Hypothalamus (tissue), 51 donors: ENCODE measurements at places on chromosomes 2 and 18.
A peak's percentile ranks its signal among the peaks of the same experiment; 100 is the strongest.

- DNase-seq: no peak
Observed at GRCh38 chr18:35827903-35828275, 144.6 kb upstream of the RMP24 start.

DNA sequence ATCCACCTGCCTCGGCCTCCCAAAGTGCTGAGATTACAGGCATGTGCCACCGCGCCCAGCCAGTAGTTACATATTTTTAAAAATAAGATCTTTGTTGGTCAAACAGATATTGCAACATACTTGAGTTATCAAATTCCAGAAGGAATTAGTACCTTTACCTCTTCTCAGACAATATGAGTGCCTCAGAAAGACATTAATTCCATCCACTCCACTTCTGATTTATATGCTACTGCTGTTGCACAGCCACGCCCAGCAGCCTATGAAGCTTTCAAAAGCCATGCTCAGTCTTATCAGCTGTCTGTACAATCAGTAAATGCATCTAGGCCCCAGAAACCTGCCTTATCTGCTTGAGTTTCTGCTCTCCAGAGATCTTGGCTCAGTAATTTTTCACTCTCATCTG lies 47.8 kb downstream of the MEX3C start:
- no peak for DNase-seq

GRCh38 chr2:208627916-208628315 lies 221.3 kb downstream of the PTH2R start:
- no peak for DNase-seq

DNA sequence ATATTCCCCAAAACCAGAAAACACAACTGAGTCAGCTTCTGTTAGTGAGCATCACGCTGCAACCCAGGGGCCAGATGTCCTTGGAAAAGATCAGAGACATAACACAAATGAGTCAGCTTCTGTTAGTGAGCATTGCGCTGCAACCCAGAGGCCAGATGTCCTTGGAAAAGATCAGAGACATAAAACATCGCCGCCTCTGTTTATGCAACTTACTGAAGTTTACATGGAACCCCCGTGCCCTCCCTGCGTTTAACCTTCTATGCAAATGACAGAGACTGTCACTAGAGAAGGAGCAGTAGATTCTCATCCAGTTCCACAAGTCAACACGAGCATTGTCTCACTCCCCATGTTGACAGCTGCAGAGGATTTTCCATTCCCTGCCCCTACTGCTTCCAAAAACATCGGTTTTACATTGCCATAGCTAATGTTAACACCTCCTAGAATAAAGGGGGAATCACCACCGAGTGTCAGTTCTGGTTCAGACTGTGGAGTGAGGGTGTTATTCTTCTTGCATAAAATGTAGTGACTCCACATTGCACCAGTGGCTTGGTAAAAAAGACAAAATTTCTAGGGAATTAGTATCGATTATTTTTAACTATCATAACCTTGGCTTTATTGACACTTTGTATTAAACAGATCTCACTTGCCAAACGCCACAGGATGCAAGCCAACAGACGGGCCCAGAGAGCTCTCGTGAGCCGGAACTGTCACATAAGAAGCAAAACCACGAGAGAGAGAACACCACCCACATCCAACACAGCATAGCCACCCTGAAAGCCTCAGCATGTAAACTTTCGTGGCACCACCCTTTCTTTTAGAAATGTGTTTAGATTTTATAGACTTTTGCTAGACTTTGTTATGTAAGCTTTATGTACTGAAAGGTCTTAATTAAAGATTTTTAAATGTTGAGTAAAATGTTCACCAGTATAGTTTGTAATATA lies 87.7 kb downstream of the SH3YL1 start:
- no peak for DNase-seq

GRCh38 chr2:117888897-117889296 lies 74.4 kb downstream of the DDX18 start:
- no peak for DNase-seq

DNA sequence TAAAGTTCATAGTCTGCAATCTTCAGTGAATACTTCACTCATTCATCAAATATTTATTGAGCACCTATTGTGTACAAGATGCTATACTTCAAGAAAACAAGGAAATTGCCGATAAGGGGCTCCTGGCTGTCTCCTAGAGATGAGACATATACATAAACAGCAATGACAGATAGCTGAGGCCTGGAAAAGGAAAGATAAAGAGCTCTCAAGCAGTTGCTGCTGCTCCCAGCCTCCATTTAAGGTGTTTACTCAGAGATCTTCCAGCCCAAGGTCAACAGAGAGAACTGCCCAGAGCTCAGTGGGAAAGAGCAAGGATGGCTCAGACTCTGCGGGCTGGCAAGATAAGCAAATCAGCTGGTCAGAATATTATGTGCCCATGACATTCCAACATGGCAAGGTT lies 3.3 kb upstream of the SLC14A2 start:
- DNase-seq: no peak

DNA sequence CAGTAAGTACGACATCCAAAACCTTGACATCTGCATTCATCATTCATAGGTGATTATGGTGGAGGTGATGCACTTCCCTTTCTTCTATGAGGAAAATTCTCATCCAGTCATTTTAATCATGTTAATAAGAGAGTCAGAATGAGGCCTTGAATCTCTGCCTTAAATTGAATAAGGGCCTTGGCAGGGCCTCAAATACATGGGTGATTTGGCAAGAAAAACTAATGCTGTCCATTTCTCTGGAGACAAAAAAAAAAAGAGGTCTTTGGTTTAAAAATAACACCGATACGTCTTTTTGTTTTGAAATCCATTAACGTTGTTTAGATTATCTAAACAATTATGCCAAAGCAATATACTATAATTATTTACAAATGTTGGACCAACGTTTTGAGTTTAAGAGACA lies 8.1 kb downstream of the COLEC12 start:
- no peak for DNase-seq

DNA sequence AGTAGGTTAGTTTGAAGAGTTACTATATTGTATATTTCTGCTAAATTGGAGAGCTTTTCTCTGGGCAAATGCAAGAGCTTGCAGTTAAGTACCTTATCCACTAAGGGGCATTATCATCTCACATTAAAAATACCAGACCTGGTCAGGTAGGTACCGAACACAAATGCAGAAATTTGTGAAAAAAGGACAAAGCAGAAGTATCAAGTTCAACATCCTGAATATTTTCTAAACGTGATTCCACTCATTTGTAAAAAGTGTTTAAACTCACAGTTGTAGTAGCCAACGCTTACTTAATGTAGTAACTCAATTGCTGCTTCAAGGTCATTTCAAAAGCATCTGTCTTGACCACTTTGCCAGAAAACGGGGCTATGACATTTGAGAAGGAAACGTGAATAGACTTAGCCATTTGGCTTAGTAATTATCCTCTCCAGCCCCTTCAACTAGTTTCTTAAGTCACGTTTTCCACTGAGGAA lies 52.1 kb downstream of the CYRIA start:
- no peak for DNase-seq

- no peak for DNase-seq
Observed at GRCh38 chr18:79945118-79946042, 6.1 kb downstream of the SLC66A2 start.

GRCh38 chr2:182415771-182416170 lies 11.1 kb downstream of the PDE1A start:
- no peak for DNase-seq

- DNase-seq: no peak
Observed at GRCh38 chr2:230244211-230244610, 18.7 kb downstream of the SP140 start.

- no peak for DNase-seq
Observed at GRCh38 chr2:158569284-158569683, 112.5 kb downstream of the PKP4 start.

DNA sequence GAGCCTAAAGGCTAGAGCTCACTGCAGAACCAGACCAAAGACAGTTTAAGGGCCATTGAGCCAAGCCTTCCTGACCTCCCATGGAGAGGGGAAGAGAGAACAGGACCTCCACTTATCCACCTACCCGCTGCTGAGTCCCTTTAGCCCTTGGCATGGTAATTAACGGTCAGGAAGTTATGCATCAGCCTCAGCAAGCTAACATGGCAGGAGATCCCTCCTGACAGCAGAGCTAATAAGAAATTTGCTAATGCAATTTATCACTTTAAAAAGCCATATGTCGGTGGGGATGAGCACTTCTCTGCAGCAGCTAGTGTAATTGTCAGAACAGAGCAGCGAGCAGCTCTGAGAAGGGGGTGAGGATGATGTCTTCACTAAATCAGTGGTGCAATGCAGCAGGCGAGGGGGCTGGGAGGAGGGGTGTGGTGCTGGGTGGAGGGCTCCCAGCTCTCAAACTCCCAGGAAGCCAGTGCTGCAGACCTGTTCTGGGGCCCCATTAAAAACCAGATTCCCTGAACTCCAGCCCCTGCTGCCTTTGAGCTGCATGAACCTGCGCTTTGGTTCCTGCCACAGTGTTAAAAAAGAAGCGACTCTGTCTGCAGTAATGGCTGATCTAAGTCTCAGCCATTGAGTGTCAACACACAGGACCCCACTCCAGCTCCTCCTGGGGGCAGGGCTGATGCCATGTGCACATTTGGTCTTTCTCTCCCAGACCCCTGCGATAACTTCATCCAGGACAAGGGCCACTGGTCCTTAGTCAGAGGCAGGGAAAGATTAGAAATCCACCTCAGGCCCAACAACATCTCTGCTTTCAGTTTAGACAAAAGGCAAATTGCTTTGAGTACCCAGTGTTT lies 84.2 kb upstream of the STPG4 start:
- DNase-seq: no peak

DNA sequence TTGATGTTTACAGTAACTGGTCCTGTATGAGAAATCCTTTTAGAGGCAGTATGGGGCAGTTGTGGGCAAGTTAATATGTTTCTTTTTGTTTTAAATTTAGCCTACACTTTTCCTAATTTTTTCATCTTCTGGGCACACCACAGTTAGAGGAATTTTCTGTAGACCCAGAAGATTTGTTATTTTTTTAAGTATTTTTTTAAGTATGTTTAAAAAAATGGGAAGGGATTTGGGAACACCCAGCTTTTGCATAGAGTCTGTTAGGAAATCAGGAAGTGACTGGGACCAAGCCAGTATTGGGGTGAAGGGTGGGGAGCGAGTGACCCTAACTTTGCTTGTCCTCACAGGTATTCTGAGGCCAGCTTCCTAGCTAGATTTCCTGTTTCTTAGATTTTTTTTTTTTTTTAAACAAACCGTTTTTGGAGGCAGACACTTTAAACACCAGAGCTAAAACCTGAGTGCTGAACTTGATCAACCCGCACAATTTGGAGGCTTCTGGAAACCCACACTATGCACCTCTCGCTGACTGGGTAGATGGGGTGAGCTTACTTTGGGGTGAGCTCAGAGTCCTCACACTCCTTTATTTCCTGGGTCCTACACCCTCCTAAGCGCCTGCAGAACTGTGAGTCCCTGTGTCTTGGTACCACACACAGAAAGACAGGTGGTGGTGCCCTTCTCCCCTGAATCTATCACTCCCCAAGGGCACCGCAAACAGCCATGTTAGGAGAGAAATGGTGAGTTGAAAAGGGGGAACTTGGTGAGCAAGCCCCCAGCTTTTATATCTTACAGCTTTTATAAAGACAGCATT lies 5.2 kb downstream of the GATA6 start:
- DNase-seq: no peak

GRCh38 chr2:148853458-148853857 lies 21.6 kb upstream of the KIF5C start:
- DNase-seq: no peak

DNA sequence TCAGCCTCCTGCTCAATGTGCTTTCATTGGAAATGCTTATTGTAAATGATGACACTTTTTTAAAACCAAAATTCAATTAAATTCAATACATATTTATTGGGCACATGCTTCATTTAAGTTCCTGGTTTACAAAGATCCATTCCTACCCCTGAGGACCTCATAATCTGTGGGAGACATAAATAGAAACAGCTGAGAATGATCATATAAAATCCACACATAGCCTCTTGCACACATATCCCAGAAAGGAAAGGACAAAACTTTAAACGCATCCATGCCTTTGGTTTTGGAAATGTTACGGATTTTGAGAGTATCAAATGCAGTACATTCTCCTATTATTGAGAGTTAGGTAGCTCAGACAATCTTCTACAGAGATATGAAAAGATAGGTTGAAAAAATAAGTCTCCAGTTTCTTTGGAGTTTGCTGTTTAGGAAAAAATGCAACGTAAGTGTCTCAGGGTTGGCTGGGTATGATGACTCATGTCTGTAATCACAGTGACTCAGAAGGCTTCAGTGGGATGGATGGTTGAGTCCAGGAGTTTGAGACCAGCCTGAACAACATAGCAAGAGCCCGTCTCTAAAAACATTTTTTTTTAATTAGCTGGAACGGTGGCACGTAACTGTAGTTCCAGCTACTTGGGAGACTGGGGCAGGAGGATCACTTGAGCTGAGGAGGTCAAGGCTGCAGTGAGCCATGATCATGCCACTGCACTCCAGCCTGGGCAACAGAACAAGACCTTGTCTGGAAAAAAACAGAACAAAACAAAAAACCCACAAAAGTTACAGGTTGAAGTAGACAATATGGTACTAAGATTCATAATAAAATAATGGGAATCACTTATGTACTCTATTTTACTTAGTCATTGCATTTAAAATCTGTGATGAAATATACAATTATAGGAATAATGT lies 3.9 kb upstream of the PRELID3A start:
- no peak for DNase-seq

GRCh38 chr18:50937183-50937582 lies 30.7 kb upstream of the ELAC1 start:
- DNase-seq: no peak

DNA sequence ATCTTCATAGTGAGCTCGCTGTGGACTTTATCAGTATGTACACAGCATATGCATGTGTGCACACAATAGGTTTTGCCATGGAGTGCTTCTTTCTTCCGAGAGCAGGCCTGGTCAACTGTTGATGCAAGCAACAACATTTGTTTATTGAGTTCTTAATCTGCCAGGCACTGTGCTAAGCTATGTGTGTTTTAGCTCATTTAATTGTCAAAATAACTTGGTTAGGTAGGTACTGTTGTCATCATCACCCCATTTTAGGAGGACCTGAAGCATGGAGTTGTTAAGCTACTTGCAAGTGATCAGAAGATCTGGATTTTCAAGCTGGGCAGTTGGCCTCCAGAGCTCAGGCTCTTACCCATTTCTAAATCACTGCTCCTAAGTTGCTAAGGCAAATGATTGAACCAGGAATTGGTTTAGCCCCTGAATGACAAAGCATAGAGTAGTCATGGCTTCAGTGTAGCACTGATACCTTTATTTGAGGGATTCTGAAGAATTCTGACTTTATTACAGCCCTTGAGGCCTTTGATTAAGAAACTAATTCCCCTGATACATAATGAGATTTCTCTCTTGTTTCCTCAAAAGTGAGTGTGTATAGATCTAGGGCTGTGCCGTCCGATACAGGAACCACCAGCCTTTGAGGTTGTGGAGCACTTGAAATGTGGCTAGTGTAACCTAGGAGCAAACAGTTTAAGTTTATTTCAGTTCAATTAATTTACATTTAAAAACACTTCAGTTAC lies 132.9 kb downstream of the FMNL2 start:
- no peak for DNase-seq

GRCh38 chr2:96913117-96913397 lies 43.2 kb upstream of the SEMA4C start:
- DNase-seq: no peak

GRCh38 chr2:240902615-240903041 lies 3.5 kb upstream of the CROCC2 start:
- DNase-seq: no peak

- DNase-seq: no peak
Observed at GRCh38 chr2:29322011-29322410, 206.8 kb downstream of the CLIP4 start.

- DNase-seq: no peak
Observed at GRCh38 chr18:49849331-49850217, 36.2 kb upstream of the ACAA2 start.

GRCh38 chr2:101741775-101742520 lies 44.4 kb downstream of the MAP4K4 start:
- peak; percentile 34 for DNase-seq
